ENCODE measurements at places on chromosomes 5 and 9. TPM values are rescaled to one million over a fixed set of nuclear protein-coding genes. Genes with fewer than 3 reads are reported as not detected.

Gene C5orf34
- 9.7 TPM for total RNA-seq

Gene GNA14
- total RNA-seq, result 17.6 TPM

Gene MEGF10
- total RNA-seq, result 8.7 TPM

- no peak for DNase-seq
Observed at GRCh38 chr9:98607152-98607551, 101.6 kb downstream of the GABBR2 start.

DNA sequence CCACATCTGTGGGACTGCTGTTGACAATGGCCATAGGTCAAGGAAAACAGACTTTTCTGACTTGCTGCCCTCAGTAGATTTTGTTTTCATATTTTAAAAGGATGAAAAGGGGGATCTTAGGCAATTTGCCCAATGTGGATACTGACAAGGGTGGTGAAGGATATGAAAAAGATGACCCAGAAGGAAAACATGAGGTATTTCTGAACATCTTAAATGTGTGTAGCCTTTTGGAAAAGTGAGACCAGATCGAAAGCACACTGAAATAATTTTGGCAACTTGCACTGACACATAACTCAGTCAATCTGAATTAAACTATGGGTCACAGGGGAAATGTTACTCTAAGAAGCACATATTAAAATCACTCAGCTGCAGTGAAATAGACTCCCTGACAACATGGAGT, 1793.0 kb upstream of the ACO1 start:
- no peak for DNase-seq

- no peak for DNase-seq
Observed at GRCh38 chr9:87682618-87683017, 43.3 kb upstream of the CTSL start.

DNA sequence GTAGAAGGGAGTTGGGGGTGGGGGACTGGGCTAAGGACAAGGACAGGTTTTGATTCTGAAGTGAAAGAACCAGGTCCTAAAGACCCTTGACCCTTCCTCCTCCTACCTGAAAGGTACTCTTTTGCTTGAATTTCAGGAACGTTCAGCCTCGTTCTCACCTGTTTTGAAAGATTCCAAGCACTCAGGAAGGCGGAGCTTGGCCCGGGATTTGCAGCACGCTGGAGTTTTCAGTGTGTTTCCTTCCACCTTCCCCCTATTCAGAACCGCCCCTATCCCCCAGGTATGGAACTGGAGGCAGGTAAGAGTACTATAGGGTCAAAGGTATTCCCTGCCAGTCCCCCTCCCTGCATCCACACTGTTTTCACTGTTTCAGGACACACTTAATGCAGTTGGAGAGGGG, 7.1 kb downstream of the EGR1 start:
- no peak for DNase-seq

- DNase-seq, result no peak
Observed at GRCh38 chr5:173242675-173243121, 7.7 kb upstream of the NKX2-5 start.

DNA sequence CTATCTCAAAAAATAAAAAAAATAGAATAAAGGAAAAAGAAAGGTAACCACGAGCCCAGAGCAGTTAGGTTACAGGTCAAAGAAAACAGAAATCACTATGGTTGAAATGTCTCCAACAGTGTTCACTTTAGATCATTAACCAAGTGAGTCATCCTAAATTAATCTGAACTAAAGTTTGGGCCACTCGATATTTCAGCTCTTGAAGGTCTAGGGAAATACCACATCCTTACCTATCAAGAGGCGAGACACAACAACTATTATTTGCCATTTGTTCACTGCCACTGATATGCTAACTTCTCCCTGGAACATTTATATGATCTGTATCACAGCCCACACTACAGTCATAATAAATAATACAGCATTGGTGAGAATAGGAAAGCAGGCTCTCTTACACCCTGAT, 111.3 kb upstream of the NR5A1 start:
- no peak for DNase-seq

- DNase-seq, result no peak
Observed at GRCh38 chr9:97528529-97529230, 27.2 kb downstream of the TMOD1 start.

GRCh38 chr9:16257604-16258003, 612.9 kb downstream of the BNC2 start:
- DNase-seq, result no peak

- DNase-seq, result no peak
Observed at GRCh38 chr5:135188233-135188914, 154.3 kb upstream of the PITX1 start.

- DNase-seq, result no peak
Observed at GRCh38 chr5:66958980-66959641, 237.5 kb downstream of the CD180 start.

Measured in urinary bladder (tissue), 4 donors.